ENCODE measurements at places on chromosomes 11 and 22. TPM values are rescaled to one million over a fixed set of nuclear protein-coding genes. Genes with fewer than 3 reads are reported as not detected.

- peak; percentile 65 for DNase-seq
These were observed at the start of gene TIMP3 for GRCh38 chr22:32801537-32802236. TSS of gene TIMP3 (plus strand) at chr22:32801705. CDS start at chr22:32802002, 297 bp downstream.

DNA sequence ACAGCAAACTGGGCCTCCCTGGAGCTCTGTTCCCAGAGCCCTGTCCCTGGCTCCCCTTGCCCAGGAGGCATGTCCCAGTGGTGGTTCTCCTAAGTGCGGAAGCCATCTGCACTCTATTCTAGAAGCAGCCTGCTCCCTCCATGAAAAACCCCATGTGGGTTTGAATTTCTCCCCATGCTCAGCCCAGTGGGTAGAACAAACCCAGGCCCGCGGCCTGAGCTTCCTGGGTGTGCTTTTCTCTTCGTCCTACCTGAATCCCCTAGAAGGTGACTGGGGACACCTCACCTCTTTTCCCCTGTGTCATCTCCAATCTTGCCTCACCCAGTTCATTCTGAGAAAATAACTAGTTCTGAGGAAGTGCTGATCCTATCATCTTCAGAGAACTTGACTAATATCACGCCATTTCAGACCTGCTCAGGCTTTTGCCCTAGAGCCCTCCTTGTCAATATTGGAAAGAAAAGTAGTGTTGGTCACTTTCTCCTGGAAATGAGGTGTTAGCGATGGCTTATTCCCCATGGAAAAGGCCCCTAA is 15.9 kb downstream of the IL10RA start:
- no peak for DNase-seq

GRCh38 chr22:37316405-37316804 is 34.1 kb downstream of the CYTH4 start:
- no peak for DNase-seq

DNA sequence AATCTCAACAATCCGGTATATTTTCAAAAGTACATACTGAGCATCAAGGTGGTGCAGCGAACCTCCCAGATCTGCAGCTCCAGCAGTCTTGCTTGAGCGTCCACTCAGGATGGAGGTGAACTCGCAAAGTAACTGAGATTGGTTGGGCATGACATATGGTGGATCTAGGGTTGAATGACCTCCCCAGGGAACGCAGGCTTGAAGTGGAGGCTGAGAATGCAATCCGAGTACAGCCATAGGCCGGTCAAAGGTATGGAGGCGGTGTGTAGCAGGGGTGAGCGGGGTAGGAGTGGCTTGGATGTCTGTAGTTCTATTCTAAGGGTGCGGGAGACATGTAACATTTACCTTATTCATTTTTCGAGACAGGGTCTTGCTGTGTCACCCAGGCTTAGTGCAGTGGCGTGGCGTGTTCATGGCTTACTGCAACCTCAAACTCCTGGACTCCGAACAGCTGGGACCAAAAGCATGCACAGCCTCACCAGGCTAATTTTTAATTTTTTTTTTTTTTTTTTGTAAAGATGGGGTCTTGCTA is 631 bp upstream of the C22orf39 start:
- DNase-seq: no peak

GRCh38 chr11:106238704-106239360 is 161.4 kb downstream of the AASDHPPT start:
- no peak for DNase-seq

DNA sequence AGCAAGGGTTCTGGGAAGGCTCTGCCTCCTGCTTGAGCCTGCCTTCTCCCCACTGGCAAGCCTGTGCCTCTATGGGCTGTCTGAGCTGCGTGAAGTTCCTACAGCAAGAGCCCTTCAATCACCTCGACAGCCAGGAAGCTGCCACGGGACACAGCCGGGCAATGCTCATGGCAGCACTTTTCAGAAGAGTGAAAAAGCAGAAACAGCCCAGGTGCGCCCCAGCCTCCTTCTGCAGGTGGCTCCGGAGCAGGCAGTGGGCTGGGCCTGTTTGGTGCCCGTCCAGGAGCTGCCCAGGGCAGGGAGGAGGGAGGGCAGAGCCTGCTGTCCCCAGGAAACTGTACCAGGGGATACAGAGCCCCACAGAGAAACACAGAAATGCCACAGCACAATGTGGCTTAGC is 24.6 kb upstream of the COMT start:
- no peak for DNase-seq

- no peak for DNase-seq
These were observed 4.0 kb downstream of the P4HA3 start for GRCh38 chr11:74307434-74307833.

KRTAP5-10 gene
- total RNA-seq: not detected

Data from SJSA1 (cell line).